CD4-positive, alpha-beta T cell treated with Interleukin-2 at 100 ng/mL for 4 hours (primary cell): ENCODE measurements at places on chromosomes 1 and 21.

- DNase-seq: no peak
These were observed 30.4 kb upstream of the PDC start for GRCh38 chr1:186491336-186491735.

DNA sequence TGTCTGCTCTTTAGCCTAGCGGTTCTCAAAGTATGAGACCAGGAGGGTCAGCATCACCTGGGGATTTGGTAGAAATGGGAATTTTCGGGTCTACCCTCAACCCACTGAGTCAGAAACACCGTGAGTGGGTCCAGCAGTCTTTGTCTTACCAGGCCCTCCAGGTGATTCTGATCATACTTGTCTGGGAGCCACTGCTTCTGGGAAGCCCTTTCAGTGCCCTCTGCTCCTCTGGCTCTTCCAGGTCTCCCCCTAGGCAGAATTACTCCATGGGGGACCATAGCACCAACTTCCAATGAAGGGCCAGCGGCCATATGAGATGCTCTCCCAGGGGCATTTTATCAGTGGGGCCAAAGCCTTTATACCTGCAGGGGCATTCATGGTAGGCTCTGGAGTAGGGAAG, 81.0 kb upstream of the ETV3 start:
- DNase-seq: no peak

- peak; percentile 5 for DNase-seq
These were observed 204.3 kb downstream of the KCNJ6 start for GRCh38 chr21:37711836-37712568.

- DNase-seq: peak; percentile 77
These were observed 4.1 kb upstream of the PTPN7 start for GRCh38 chr1:202164271-202165037.

- no peak for DNase-seq
These were observed 53.8 kb downstream of the SERBP1 start for GRCh38 chr1:67376381-67376780.
